ENCODE measurements at places on chromosomes 11 and 22.

- no peak for DNase-seq
These were observed 387.0 kb upstream of the DDI1 start for GRCh38 chr11:103649401-103649895.

DNA sequence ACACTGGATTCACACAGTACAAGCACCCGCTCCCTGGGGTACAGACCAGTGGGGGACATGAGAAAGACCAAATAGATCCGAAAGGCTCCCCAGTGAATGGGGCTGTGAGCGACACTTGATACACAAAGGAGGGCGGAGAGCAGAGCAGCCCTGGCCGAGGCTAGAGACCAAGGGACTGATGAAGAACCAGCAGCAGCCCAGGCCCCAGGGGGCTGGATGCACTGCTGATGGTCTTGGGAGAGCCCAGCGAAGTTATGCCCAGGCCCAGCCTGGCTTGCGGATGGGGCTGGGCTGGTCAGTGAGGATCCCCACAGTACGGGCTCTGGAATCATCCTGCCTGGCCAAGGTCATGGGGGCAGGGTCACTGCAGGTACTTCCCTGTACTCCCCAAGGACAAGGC lies 23.2 kb downstream of the ARHGAP1 start:
- no peak for DNase-seq

DNA sequence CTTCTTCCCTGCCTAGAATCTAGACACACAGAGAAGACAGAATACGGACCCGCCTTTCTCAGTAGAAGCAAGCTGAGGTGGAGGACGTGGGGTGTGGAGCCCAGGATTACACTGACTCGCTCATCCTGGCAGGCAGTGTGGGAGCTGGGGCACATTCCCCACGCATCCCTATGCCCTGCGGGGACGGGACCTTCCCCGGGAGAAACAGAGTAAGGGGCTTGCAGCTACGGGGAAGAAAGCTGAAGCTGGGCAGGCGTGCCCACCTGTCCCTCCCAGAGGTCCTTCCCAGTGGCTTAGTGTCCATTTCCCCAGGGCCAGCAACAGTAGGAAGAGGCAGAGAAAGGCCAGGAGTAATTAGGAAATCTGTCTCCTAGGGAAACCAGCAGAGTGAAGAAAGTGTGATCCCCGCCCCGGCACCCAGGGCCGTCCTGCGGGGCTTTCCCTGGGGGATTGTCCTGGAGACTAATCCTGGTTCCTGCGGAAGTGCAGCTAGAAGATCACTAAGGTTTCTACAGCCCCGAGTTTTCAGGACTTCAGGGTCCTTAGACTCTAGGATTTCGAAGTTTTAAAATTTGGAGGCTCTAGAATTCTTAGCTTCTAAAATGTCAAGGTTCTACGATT lies 7.8 kb downstream of the DNAJB13 start:
- no peak for DNase-seq

- DNase-seq = peak; percentile 42
These were observed 712 bp upstream of the SLC2A11 start for GRCh38 chr22:23856721-23857605.

GRCh38 chr11:68956547-68957254 lies 24.1 kb downstream of the MRGPRD start:
- DNase-seq = no peak

GRCh38 chr11:125372911-125373310 lies 123.2 kb downstream of the FEZ1 start:
- no peak for DNase-seq

- DNase-seq = no peak
These were observed 18.0 kb downstream of the CSF2RB start for GRCh38 chr22:36931446-36931845.

Data from NCI-H1930 (cell line).